Urothelium cell line (cell line): ENCODE measurements at places on chromosomes 16 and 17.

GRCh38 chr17:50144845-50145531, 5.5 kb downstream of the PPP1R9B start:
- no peak for DNase-seq

DNA sequence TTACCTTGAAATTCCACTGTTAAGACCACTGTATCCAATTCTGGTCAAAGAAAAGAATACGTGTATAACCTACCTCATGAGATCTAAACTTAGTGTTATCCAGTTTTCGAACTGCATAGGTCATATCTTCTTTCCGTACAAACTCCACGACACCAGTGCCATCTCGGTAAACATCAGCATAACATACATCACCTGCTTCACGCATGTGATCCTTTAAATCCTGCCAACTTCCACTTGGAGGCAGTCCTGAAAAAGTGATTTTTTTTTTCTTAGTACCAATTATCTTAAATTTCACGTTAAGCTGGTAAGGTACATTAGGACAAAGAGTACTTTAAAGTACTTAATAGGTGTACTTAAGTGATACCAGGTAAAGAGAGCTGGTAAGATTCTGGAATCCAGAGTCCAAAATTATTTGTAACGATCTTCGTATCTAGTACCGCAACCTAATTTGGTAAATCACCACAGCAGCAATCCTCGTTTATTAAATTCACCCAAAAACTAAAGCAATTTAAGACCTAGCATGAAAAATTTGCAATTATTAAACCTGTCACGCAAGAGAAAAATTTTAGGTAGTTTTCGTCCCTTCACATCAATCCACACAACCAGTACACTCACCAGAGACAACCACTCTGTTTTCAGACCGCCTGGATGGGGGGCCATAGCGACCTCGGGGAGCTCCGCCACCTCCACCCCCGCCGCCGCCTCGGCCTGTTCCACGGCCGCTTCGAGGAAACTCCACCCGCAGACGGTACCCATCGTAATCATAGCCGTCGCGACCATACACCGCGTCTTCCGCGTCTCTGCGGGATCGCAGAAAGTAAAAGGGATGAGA, 1.1 kb downstream of the SRSF1 start:
- DNase-seq = no peak

- no peak for DNase-seq
Measured at GRCh38 chr17:75819678-75820077, 24.5 kb downstream of the UNC13D start.

DNA sequence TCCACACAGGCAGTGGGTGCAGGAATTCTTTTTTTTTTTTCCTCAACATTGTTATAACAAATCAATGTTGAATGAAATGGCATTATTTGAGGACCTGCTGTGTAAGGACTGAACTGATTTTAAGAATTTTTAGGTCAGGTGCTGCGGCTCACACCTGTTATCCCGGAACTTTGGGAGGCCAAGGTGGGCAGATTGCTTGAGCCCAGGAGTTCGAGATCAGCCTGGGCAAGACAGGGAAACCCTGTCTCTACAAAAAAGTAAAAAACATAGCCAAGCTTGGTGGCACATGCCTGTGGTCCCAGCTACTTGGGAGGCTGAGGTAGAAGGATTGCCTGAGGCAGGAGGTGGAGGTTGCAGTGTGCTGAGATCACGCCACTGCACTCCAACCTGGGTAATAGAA, 12.4 kb downstream of the MPRIP start:
- DNase-seq = no peak

GRCh38 chr17:2363318-2363717, 26.0 kb downstream of the SGSM2 start:
- no peak for DNase-seq

GRCh38 chr16:23499801-23500200, 10.5 kb downstream of the GGA2 start:
- DNase-seq = no peak

DNA sequence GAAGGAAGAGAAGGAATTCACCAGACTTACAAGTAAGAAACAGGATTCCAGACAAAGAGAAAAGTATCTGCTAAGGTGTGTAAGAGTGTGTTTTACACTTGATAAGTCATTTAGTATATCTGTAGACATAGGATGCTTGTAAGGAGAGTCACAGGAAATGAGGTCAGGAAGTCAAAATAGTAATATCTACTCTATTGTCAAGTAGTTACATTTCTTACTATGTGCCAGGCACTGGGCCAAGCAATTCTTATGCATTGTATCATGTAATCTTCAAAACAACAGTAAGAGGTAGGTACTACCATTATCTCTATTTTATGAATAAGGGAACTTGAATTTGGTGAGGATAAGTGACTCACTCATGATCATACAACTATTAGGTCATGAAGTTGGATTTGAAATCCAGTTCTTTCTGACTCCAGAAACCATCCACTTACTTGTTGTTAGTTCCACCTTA, 129.1 kb downstream of the SNX11 start:
- peak; percentile 36 for DNase-seq

DNA sequence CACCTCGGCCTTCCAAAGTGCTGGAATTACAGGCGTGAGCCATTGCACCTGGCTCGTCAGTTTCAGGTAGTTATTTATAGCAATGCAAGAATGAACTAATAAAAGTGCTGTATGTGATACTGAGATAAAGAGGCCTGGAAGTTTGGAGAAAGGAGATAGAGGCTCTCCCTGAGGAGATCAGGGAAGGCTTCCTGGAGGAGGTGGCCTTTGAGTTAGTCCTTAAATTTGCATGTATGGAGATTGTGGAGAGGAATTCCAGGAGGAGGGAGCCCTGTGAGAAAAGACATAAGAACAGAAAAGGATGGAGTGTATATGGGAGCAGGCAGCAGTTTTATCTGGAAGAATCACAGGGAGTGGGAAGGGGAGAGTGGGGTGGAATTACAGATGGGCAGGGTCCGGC, 276.6 kb upstream of the EEF2KMT start:
- no peak for DNase-seq

DNA sequence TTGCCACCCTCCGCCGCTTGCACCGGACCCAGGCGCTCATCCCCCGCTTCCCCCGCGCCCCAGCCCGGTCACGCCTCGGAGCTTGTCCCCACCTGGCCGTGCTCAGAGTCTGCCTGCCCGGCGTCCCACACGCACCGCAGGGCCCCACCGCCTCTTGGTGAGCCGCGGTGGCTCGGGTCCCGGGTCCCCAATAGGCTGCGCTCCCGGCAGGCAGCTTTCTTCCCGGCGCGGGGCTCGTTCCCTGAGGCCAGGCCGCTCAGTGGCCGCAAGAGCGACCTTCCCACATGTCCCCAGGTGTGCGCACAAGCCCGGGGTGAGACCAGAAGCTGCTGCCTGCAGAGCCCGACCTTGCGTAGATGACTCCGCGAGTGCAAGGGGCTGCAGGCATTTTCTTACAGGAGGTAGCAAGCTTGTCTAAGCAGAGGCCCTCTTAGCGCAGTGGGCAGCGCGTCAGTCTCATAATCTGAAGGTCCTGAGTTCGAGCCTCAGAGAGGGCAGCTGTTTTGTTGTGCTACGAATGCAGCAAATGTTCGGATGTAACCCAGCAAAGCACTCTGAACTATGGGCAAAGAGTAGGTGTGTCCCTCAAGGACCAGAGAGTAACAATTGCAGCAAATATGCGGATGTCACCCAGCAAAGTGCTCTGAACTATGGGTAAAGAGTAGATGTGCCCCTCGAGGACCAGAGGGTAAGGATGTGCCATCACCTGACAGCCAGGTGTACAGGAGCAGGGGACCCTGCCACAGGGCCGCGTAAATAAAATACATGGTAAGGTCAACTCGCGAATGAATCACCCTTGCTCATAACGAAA, 15.6 kb downstream of the TLE7 start:
- no peak for DNase-seq

DNA sequence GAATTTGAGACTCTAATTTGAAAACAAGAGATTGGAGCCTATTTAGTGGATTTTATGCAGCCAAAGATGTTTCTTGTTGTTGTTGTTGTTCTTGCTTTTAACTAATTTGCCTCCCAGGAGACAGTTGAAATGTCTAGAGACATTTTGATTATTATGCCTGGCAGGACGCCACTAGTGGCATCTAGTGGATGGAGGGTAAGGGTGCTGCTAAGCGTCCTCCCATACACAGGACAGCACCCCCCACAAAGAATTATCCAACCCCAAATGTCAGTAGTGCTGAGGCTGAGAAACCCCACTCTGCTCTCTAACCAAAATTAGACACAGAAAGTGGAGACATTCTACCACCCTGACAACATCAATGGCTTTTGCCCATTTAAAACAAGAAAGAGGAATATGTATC, 15.4 kb upstream of the HSBP1 start:
- DNase-seq = no peak

DNA sequence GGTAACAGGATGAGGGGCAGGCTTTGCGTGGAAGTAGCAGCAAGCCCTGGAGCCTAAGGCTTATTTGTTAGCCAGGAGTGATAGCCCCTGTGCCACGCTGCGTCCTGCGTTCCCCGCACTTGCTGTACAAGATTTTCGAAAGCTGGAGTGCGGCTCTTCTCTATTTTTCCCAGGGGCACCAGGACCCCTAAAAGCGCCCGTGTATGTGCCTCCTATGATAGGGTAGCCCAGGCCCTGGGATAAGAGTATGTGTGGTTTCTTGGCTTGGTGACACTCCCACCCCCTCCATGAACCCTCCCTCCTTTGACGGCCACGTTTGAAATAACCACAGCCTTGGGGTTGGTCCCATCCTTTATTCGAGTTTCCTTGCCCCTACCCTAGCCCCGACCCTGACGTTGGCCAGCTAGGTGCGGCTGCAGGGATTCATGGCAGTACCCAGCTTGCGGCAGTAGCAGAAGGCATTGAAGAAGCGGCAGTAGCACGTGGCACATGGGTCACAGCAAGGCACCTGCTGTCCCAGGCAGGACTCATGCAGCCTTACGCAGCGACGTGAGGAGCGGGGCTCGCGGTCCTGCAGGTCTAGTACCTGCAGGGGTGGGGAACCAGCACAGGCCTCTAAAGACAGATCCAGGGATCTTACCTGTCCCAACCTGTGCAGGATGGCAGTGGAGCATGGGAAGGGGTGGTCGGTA, 968 bp downstream of the AGRP start:
- no peak for DNase-seq

DNA sequence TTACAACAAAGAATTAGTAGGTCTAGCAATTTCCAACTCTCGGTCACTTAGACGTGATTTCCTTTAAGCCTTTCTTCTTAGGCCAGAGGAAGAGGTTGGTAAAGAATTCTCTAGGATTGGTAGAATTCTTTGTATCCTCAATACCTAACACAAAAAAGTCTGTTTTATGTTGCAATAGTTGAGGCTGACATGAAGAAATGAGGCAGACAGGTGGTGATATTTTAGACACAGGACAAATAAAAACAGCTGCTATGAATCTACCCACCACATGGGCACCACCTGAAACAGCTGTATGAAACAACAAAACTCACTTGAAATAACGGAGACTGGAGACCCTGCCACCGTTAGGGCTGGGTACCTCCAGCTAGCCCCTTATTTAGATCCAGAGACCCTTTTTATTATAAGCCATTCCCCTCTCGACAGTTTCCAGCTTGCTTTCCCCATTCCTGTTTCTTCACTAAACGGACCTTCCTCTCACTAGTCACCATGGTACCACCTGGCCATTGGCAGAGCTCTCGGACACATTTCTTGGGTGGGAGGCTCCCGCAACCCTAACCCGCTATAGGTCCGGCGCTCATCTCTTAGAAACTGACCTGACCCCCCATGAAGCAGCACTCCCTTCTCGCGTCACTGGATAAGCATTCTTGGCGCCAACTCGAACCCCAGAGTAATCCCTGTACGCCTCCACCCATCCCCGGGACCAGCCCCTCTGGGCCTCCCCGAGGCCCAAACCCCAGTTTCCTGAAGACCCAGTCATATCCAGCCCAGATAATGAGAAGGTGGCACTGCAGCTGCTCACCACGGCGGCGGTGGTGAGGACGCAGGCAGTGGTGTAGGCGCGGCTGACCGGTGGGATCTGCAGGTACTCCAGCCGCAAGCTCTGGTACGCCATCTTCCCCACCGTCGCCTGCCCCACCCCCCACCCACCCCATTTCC, at the start of gene DERL2:
Gene DERL2 (minus strand): TSS at position 909 of the 936 bp plus-strand sequence. CDS start 17 bp downstream, at position 892.
- no peak for DNase-seq

DNA sequence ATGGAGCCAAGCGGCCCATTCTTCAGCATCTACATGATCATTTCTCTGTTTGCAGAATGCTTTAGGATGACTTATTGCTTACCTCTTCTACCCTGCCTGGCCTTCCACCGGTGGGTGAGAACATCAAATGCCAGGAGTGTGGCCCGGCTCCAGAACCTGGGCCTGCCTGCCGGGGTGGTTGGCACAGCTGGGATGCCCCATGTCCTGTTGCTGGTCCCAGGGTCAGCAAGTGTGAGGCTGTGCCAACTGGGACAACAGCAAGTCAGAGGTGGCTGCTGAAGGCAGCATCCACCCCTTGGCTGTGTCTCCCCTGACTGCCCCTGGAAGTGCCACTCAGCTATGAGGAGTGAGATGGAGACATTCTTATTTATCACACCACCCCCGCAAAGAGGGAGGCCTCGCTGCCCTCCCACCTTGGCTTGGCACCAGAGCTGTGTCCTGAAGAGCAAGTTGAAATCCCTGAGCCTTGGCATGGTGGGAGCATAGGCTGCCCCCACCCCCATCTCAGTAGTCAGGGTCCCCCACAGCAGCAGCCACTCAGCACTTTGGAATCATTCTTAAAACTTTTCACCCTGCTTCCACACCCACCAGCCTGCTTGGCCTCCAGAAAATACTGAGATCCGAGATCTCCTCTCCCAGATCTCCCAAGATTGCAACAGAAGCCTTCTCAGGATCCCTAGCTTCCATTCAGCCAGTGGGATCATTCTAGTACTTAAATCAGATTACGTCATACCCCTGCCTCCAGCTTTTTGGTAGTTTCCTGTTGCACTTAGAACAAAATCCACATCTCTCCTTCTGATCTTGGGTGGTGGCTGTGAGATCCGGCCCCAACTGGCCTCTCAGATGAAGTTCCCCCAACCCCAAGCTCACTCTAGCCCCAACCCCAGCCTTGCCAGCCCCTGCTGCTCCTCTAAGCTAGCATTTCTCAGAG, 127.5 kb downstream of the SOCS1 start:
- DNase-seq = no peak

DNA sequence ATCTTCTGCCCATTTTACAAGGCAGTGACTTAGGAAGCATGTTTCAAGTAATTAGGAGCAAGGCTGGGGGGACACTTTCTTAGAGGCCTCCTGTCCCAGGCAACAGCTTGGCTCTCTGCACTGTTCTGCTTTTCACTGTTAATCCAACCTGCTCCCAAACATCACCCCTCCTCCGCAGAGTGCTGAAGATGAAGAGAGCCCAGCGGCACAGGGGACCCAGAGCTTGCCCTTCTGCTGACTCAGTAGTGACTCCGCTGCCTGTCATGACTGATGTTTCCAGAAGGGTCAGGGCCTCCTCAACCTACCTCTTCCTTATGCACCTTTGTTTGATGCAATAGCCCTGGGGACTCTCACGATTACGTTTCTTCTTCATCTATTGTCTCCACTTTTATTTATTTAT, 38.9 kb upstream of the NDRG4 start:
- no peak for DNase-seq

DNA sequence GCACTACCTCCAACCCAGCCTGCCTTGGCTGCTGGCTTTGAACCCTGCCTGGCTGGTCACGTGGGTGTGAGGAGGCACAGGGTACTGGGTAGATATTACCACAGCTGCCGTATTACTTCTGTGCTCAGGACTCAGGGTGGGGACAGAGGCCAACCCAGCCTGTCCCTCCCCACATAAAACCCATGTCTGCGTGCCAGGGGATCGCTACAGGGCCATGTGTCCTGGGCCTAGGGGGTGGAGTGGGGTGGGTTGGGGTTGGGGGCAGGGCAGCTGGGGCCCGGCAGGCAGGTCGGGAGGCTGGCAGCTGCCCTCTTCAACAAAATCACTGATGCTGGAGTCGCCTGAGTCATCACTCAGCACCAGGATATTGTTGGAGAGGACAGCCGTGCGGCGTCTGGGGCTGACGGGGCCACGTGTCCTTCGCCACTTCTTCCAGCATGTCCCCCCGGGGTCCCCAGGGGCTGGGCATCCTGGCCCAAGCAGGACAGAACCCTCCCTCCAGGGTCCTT, 39.7 kb upstream of the PVALEF start:
- peak; percentile 38 for DNase-seq
